ENCODE measurements at places on chromosomes 7 and 10.

GRCh38 chr10:76382381-76382851 is 951.0 kb downstream of the LRMDA start:
- no peak for DNase-seq

GRCh38 chr7:145036604-145037405 is 201.0 kb upstream of the TPK1 start:
- no peak for DNase-seq

- no peak for DNase-seq
These were observed 55.1 kb upstream of the ZPBP start for GRCh38 chr7:50147951-50148808.

GRCh38 chr10:85558533-85558932 is 808.1 kb downstream of the GRID1 start:
- DNase-seq: no peak

DNA sequence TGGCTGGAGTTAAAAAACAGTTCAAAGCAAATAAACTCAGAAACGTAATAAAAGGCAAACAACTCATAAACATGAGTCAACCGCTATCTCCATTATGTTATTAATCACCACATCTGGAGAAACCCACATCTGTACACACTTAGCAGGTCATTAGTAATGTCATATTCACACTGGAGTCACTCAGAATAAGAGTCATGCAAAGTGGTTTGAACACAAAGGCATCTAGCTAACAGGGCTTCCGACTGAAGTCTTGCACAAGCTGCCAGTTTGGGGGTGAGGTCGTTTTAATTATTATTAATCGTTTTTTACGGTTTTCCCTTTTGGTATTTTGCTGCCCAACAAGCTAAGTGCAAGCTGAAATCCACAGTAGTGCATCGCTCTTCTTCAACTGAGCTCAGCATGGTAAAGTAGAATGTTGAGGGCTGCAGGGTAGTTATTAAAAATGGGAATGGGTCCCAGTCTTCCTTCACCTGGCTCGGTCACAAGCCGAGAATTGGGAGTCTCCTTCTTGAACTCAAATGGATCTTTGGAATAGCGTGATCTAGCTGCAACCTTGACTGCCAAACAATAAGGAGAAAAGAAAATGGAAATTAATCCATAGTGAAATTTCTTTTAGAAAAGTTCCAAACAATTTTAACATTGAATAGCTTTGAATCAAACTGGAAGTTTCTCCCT is 663.5 kb downstream of the KCNMA1 start:
- no peak for DNase-seq

GRCh38 chr10:15367296-15368085 is 3.6 kb downstream of the FAM171A1 start:
- no peak for DNase-seq

- no peak for DNase-seq
These were observed 50.2 kb downstream of the SND1 start for GRCh38 chr7:127702052-127702652.
